ENCODE measurements at places on chromosomes 4 and X.

- DNase-seq = no peak
Observed at GRCh38 chr4:73211968-73212367, 46.6 kb downstream of the ANKRD17 start.

- DNase-seq = no peak
Observed at GRCh38 chr4:54192811-54193210, 36.3 kb upstream of the PDGFRA start.

- DNase-seq = no peak
Observed at GRCh38 chr4:42320822-42321388, 76.4 kb upstream of the SHISA3 start.

GRCh38 chrX:48278958-48279357, 23.8 kb downstream of the SSX1 start:
- DNase-seq = peak; percentile 4

DNA sequence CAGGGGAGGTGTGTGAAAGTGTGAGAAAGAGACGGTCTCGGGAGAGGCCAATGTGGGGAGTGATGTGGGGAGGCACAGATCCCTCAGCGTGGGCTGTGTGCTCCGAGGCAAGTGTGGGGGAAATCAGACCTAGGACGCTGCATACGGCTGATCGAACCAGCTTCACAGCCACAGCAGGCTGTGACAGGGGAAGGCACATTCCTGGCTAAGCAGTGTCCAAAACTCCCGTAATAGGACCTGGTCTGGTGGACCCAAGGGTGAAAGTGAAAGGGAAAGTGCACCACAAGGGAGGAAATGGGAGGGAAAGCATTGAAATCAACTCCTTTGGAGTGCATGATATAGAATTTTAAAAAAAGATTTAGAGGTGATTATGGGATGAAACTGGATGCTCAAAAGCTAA, 10.9 kb upstream of the RHOXF2 start:
- no peak for DNase-seq

GRCh38 chrX:10071451-10072144, 85.2 kb upstream of the CLCN4 start:
- no peak for DNase-seq

DNA sequence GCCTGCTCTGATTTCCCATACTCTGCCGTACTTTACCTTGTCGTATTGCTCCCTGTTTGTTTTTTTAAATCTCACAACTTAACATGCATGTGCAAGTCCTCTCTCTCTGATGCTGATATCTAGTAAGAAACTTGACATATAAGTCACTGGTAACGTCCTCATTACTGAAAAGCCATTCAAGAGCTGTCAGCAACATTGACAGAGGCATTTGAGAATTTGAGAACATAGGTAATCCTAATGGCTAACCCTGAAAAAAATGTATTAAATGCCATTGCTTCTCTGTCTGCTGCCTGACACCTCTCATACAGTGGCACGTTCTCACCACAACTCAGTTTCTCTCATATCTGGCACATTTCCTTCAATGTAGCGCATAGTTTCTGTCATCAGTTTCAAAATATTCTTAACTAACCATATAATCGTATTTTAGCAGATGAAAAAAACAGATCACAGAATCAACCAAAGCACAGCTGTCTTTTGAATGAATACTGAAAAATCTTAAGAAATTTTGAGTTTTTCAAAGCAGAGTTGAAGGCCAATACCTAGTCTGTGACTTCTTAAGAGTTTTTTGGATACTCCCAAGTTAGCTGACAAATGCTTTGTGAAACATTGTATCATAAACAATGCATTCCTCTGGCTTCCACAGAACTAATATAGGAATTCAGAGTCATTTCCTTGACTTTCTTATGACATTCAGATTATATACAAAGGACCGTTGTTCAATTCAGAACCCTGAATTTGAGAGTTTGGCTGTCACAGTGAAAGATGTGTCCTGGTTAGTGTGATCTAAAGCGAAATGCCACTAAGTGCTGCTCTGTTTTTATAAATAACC, 996.4 kb downstream of the C4orf33 start:
- no peak for DNase-seq

GRCh38 chr4:31573554-31573953, 853.4 kb downstream of the PCDH7 start:
- DNase-seq = no peak

DNA sequence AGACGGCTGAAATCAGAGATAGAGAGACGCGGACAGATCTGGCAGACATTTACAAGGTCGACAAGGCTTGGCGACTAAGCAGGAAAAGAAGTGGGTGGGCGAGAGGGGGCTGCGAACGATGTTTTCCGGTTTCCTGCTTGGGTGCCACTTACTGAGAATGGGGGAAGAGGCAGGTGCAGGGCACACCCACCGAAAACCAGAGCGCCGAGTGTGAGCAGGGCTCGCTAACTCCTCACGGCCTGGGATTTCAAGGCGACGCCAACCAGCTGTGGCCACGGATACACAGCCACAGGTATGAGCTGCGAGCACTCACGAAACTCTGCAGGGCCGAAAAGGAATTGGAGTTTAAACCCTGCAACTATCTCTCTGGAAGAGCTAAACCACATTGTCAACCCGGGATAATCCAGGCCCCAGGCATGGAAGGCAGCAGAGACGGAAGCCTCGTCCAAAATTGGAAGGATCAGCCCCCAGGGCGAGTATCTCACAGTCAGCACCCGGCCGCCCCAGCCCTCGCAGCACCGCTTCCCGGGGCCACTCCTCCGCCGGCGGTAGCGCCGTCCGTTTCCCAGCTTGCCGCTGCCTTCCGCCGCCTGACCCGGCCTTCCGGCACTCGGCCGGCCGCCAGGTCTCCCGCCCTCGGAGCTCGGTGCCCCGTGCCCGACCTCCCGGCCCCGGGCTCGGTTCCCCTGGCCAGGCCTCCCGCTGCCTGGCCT, 778 bp downstream of the CASP3 start:
- DNase-seq = peak; percentile 47

DNA sequence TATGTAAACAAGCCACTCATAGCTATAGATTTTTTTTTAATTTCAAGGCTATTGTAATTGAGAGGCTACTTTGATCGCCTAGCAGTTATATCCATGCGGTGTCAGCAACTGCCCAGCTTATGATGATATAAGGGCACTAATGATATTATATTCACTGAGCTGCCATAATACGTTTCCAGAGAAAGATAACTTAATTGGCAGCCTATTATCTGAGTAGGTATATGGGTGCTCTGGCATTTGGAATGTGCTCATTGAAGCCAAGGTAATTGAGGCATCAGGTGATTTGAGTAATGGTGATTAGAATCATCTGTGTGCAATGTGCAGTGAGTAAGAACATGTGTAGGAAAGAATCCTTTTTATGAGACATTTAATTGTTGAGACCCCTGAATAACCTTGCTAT, 490.0 kb downstream of the CENPC start:
- DNase-seq = no peak

DNA sequence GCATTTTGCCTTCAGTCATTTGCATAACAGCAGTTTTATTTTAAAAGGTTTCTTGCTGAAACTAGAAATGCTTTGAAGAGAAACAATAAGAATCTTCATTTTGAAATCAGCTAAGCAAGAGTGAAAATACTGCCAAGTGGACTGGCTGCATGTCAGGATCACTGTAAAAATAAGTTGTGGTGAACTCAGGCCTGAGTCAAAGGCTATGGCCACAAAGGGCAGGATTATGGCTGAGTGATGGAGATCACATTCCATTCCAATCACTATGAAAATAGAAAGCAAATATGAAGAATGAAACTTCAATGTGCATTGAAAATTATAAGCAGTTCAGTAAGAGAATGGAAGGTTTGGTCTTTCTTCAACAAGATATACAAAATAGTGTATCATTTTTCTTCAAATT, 224.5 kb downstream of the PCDH18 start:
- DNase-seq = peak; percentile 83

DNA sequence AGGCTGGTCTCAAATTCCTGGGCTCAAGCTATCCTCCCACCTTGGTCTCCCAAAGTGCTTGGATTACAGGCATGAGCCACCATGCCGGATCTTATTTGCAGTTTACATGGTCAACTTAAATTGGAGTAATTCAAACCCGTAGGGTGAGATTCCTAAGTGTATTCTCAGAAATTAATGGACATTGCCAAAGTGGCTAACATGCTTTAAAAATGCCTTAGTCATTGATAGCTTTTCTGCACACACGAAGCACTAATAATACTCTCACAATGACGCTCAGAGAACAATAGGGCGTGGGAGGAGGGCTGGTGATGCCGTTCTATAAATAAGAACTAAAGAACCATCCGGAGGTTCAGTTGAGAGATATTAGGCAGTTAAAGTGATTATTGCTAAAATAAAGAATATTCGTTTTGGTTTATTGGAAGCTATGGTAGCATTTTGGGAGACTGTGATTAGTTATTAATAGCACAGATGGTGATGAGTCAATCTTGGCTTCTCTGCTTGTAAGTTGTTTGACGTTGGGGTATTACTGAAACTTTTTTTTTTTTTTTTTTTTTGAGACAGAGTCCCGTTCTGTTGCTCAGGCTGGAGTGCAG, 79.1 kb downstream of the TRAPPC11 start:
- DNase-seq = no peak

DNA sequence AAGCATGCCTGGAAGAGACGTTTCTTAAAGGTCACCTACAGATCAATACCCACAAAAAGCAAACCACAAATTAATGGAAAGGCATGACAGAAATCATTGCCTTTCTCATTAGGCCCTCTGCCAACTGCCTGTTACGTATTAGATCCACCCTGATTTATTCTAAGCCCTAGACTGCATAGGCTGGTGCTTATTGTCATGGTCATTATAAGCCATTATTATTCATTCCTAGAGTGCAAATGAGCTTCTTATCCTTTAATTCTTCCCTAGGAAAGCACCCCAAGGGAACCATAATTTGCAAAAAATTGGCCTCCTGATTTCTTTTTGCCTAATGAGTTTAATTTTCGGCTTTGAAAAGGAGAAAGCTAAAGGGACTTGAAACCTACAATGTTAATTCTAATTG, 184.2 kb upstream of the GPRIN3 start:
- no peak for DNase-seq

GRCh38 chrX:78603908-78604307, 55.2 kb downstream of the RTL3 start:
- DNase-seq = no peak

DNA sequence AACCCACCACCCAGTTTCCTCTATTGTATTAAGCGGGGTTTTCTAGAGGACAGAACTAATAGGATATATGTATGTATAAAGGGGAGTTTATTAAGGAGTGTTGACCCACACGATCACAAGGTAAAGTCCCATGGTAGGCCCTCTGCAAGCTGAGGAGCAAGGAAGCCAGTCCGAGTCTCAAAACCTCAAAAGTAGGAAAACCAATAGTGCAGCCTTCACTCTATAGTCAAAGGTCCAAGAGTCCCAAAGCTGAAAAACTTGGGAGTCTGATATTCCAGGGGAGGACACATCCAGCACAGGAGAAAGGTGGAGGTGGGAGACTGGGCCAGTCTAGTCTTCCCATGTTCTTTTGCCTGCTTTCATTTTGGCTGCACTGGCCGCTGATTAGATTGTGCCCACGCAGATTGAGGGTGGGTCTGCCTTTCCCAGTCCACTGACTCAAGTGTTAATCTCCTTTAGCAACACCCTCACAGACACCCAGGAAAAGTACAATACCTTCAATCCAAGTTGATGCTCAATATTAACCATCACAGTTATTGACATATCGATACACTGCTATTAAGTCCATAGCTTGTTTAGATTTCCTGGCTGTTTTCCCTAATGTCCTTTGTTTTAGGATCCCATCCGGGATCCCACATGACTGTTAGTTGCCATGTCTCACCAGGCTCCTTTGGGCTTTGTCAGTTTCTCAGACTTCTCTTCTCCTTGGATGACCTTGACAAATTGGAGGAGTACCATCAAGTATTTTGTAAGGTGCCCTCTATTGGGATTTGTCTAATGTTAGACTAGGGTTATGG, 12.2 kb downstream of the UCHL1 start:
- DNase-seq = no peak

- no peak for DNase-seq
Observed at GRCh38 chr4:165343353-165344191, 16.1 kb downstream of the MSMO1 start.

GRCh38 chr4:98151145-98151924, 8.1 kb upstream of the STPG2 start:
- no peak for DNase-seq

DNA sequence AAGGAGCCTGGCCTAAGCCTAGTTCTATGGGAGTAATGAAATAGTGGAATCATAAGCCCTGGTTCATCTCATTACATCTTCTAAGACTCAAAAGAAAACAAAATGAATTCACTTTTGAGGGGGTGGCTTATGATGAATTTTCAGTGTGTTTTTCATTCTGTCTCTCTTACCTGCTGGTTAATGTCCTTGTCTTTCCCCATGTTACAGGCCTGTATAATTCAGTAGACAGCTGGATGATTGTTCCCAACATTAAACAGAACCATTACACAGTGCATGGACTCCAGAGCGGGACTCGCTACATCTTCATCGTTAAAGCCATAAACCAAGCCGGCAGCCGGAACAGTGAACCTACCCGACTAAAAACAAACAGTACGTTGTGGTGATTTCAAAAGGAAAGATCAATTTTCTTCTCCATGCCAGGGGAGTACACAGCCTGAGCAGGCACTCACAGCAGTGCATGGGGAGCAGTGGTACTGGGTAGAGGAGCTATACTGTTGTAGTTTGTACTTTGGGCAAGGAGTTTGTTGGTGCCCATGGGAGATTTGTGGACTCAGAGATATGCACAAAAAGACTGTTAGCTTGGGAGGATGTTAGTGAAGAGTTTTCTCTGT, 57.9 kb downstream of the TEX13B start:
- DNase-seq = no peak

DNA sequence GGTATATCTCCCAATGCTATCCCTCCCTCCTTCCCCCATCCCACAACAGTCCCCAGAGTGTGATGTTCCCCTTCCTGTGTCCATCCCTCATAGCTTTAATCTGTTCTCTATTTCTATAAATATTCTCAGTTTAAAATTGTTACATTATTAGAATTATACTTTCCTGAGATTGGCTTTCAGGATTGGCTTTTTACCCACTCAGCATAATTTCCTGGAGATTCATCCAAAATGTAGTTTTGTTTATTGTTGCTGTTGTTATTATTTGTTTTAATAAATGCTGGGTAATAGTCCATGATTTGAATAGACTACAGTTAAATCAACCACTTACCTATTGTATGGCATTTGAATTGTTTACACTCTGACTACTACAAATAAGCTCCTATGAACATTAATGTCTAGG, 936.4 kb downstream of the FAT4 start:
- DNase-seq = no peak

Data from fibroblast of skin of scalp (primary cell).